Fibroblast of villous mesenchyme (primary cell): ENCODE measurements at places on chromosomes 7 and 10. TPM values are rescaled to one million over a fixed set of nuclear protein-coding genes. Genes with fewer than 3 reads are reported as not detected.

The SPACDR gene
- total RNA-seq = not detected in 2 replicates

The SORBS1 gene
- total RNA-seq = 8.2 and 13.2 TPM in 2 replicates

The ANKRD30A gene
- total RNA-seq = 0.97 and 1.7 TPM in 2 replicates

The GOLGA7B gene
- total RNA-seq = under 0.01 TPM in 1 of 2 replicates, not detected in the other

The ADAM22 gene
- total RNA-seq = 0.64 and 1.3 TPM in 2 replicates

The CRPPA gene
- total RNA-seq = 1.6 and 2.6 TPM in 2 replicates

The GNAI1 gene
- total RNA-seq = 56.0 and 73.8 TPM in 2 replicates

The SFTPA1 gene
- total RNA-seq = not detected in 2 replicates

The DNAH11 gene
- total RNA-seq = under 0.01 TPM in 2 replicates

The SCD gene
- total RNA-seq = 819 and 937 TPM in 2 replicates

The MICALL2 gene
- 25.4 and 34.5 TPM in 2 replicates for total RNA-seq

The RBP4 gene
- not detected in 2 replicates for total RNA-seq

DNA sequence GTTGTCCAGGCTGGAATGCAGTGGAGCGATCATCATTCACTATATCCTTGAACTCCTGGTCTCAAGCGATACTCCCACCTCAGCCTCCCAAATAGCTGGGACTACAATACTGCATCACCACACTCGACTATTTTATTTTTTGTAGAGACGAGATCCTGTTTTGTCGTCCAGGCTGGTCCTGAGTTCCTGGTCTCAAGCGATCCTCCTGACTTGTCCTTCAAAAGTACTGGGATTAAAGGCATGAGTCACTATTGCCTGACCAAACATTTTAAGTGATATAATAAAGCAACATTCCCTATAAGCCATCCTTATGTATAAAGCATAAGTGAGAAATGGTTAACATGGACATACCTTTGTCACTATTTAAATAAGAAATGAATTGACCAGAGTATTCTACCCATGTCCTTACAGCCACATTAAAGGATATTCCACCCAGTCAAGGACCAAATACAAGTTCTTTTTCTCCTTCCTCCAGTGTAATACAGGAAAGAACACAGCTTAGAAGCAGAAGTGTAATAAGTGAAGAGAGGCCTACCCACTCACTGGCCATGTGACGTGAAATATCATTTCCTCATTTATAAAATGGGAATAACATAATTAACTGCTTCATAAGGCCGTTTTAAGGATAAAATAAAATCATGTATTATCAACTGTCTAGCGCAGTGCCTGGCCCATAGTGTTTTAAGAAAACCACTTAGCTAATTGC, 82.0 kb downstream of the DOCK4 start:
- DNase-seq = no peak

DNA sequence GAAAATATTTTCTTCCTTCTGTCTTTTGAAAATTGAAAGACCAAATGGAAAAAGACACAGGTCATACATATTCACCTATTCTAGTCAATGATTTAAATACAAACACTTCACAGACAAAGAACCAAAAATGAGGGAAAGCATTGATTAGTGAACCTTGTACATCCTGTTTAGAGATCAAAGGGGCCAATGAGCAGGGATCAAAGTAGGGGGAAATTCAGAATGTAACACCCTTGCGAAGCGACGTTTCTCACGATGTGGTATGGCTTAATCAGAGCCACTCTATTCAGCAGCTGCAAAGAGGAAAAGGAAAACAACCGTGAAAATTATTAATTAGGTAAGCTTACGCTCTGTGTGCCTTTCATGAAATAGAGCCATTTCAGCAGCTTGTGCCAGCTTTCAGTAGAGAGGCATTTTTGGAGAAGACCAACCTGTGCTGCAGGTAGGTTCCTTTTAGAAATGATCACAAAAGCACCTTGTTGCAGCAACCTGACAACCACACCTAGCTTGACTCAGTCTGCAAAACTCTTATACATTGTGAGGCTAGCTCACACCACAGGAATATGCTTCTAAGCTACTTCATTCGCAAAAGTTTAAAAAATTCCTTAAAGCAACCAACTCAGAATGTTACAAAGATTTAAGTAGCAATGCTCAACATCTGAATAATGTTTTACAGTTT, 78.0 kb downstream of the DKK1 start:
- DNase-seq = no peak

DNA sequence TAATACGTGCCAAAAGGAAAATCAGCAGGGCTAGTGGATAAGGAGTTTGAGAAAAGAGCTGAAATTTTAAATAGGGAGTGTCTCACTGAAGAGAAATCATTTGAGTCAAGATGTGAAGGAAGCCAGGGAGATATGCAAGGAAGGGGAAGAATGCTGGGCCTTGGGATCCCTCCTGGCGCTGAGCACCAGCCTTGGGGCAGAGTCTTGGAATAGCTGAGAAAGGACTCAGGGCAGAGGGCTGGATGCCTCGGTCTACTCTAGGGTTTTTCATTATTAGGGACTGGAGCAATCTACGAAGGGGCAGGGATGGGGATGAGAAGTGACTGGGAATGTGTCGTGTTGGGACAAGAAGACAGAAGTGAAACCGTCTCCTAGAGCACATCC, 484 bp downstream of the ZWINT start:
- no peak for DNase-seq

GRCh38 chr10:99593312-99593711, 26.9 kb downstream of the SLC25A28 start:
- no peak for DNase-seq

- no peak for DNase-seq
Observed at GRCh38 chr10:5484205-5484604, 15.2 kb downstream of the CALML5 start.

GRCh38 chr7:68313806-68314205, 1284.5 kb upstream of the AUTS2 start:
- no peak for DNase-seq

DNA sequence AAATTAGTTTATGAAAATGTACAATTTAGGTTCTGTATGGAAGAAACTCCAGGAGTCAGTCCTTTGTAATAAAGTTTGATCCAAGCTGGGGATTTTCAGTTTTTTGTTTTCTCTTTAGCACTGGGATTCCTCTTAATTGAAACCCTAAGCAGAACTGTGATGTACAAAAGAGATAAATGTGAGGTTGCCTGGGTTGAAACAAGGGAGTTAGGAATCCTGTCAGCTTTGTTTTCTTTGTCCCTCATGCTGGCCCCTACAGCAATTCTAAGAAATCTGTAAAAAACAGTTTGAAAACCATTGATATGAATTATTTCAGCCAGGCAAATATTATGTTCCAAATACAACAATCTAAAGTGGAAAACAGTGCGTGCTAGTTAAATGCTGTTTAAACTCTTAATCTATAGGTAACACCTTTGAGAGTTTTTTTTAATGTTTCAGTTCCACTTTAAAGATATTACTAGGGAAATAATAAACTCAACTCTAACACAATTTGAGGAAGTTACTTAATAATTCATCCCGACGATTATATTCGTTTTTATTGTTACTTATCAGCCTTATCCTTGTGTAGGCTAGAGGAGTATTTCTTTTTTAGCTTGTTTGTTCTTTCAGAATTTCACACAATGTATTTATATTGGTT, 65.3 kb downstream of the SGCE start:
- DNase-seq = no peak

DNA sequence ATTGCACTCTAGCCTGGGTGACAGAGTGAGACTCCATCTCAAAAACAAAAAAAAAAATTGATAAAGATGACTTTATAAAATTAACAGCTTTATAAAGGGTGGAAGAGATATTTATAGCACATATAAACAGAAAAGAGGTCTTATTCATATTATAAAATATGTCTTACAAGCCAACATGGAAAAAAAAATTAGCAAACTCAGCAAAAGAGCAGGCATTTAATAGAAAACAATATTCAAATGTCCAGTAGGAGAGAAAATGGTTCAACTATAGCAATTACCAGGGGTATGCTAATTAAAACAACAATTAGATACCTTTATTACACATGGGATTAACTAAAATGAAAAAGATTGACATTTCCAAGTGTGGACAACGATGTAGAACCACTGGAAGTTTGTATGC, 929.1 kb downstream of the REEP3 start:
- no peak for DNase-seq

GRCh38 chr7:24898691-24899090, 81.3 kb downstream of the OSBPL3 start:
- no peak for DNase-seq

DNA sequence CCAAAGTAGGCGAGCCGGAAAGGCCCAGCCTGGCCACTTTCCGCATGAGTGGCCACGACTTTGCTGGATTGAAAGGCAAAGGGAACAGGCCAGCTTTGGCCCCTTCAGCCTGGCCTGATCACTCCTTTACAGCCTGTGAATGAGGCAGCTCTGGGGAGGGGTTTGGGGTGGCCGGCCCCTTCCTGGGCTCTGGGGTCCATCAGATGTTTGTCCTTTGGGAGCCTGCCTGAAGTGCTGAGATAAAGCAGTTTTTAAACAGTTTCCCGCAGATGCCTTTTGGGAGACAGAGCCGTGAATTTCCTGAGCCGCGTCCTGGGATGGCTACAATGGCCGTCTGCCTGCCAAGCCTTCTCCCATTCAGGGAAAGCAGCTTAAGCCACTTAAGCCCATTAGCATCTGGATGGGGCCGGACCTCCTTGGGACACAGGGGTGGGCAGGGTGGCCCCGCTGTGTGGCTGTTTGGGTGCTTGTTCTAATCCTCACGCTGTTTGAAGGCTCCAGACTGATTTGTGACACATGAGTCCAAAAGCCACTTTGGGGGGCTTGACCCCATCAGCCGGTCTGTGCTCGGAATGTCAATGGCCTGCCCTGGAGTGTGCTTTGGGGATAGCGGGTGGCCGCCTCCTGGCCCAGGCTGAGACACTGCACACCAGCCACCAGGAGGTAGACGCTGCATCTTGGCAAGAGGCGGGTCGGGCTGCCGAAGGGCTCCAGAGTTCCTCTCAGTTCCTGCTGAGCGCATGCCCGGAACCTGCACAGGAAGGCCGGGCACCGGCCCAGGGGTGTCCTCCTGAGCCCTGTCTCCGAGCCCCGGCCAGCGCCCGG, 38.9 kb downstream of the NKX6-2 start:
- no peak for DNase-seq

- no peak for DNase-seq
Observed at GRCh38 chr7:77443042-77443441, 26.9 kb upstream of the GSAP start.

GRCh38 chr7:70919481-70920073, 212.4 kb upstream of the GALNT17 start:
- no peak for DNase-seq

GRCh38 chr10:21092683-21093524, 195.8 kb upstream of the NEBL start:
- DNase-seq = no peak

GRCh38 chr7:84317536-84317935, 122.9 kb upstream of the SEMA3A start:
- no peak for DNase-seq

GRCh38 chr7:106031300-106032035, 68.4 kb downstream of the CDHR3 start:
- DNase-seq = no peak

- no peak for DNase-seq
Observed at GRCh38 chr10:49078433-49078832, 36.9 kb downstream of the VSTM4 start.

- no peak for DNase-seq
Observed at GRCh38 chr10:71493741-71494140, 97.0 kb downstream of the CDH23 start.

GRCh38 chr10:122388287-122388997, 13.9 kb downstream of the PLEKHA1 start:
- no peak for DNase-seq

DNA sequence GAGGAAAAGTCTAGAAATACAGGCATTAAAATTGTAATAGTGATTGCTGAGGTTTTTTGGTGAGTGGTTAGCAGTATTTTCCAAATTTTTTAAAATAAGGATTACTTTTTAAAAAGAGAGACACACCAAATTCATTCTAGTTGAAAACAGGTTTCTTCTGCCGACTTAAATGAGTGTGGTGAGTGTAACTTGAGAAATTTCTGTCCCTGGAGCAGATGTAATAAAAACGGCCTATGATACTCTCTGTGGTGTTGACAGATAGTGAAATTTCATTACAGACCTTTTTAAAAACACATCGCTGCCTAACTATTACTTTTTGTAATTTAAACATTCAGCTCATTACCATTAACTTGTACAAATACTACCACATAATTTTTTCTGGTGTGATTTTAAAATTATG, 90.1 kb downstream of the CYP51A1 start:
- no peak for DNase-seq

DNA sequence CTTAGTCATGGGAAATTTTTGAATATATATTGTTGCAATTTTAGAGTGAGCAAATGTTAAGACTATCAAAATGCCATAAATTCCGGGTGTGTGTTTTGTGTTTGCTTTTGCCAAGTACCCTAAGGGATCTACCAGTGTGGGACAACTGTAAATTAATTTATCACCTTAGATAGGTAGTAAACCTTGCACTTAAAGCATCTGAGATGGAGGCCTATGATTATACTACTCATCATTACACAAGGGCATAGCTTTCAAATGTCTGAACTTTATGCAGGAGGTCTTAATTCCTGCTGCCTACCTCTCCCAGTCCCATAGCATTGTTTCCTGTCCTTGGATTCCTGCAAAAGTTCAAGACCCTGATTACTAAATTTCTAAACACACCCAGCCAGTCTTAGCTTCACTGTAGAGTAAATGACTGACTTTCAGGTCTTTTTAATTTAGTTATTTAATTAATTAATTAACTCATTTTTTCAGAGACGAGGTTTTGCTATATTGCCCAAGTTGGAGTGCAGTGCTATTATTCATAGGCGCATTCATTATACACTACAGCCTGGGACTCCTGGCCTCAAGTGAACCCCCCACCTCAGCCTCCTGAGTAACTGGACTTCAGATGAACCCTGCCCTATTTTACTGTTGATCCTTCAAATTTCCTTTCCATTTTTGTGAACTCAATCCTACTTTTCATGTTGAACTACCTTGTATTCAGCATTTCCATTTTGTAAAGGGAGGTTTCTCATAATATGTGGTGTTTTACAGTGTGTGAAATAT, 47.0 kb downstream of the THSD7A start:
- DNase-seq = no peak

GRCh38 chr7:107090457-107090856, 46.0 kb downstream of the PRKAR2B start:
- no peak for DNase-seq

DNA sequence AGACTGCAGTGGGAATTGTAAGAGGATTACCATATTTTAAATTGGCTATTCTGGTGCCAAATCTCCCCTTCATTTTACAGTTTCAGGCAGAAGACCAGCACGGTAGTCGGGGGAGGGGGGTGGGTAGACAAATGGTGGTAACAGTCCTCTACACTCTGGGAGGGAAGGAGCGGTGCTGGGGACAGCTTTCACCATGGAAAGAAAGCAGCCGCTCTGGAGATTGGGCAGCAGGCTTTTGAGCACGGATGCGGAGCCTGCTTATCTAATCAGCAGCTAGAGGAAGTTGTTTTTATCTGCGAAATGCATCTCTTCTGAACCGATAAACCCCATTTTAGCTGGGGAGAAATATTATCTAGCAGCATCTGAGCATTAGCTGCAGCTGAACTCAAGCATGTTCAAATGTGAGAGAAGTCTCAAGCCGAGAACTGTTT, 28.7 kb downstream of the IKZF1 start:
- DNase-seq = no peak
